ENCODE measurements at places on chromosomes 2 and 18. TPM values are rescaled to one million over a fixed set of nuclear protein-coding genes. Genes with fewer than 3 reads are reported as not detected.

Gene TBC1D8
- 51.4 TPM for total RNA-seq

DNA sequence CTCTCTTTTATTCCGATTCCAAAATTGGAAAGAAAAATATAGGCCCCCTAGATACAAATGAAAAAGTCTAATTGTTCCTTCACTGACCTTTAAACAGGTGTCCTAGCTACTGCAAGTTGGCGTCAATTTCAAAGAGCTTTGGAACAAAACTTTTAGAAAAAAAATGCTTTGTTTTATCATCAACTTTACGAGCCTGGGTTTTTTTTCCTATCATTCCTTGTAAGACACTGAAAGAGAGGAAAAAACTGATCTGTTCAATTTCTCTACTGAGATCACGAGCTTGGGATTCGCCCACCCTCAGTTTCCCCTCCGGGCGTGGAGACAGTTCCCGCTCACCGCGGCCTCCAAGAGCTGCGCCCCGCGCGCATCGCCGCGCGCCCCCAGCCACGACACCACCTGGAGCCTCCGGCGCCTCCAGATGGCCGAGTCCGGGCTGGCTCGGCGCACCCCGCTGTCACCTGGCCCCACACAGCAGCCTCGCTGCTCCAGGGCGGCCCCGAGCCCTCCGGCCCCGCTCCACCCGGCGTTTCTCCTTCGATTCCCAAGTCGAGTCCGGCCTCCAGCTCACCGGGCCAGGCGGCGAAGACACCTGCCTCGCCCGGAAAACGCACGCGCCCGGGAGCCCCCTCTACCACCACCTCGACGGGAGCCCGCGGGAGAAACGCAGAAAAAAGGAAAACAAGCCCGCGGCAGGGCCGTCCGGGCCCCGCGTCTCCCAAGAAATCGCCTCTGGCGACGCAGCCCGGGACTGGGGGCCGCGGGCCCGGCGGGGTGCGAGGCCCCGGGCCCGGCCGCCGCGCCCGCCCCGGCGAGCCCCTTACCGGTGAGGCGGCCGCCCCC lies 656 bp downstream of the TBC1D8 start:
- DNase-seq: peak; percentile 55

GRCh38 chr2:219641390-219642068 lies 14.1 kb downstream of the SLC4A3 start:
- no peak for DNase-seq

DNA sequence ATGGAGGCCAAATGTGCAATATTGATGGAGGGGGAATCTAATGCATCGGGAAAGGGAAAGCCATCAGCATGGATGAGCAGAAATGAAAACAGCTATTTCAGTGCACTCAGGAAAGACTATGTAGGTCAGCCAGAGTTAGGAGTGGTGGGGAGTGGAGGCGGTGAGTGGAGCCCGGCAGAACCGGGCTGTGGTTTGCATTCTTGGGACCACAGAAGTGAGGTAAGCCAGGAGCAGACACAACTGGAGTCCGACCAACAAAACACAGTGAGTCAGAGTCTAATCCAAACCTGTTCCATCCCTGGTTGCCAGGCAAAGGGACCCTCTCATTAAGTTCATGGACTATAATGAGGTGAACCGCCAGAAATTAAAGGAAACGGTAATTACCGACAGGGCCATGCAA lies 61.1 kb upstream of the RAB12 start:
- DNase-seq: no peak

Gene UGT1A1
- total RNA-seq: not detected

Gene TOGARAM2
- 42.8 TPM for total RNA-seq

Gene MEMO1
- total RNA-seq: 43.8 TPM

DNA sequence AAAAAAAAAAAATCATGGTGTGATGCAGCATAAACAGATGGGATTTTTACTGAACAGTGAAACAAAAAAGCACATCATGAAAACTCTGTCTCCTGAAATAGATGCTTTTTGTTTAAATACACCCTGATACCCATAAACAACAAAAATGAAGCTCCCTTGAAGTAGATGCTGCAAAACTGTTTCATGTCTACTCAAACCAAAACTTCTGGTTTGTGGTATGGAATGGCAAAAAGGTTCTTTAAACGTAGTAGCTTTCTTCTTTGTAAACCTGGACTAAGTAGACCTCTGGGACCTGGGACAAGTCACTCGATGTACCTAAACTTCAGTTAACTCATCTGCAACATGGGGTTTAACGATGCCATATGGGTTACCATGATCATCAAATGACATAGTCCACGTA lies 64.4 kb upstream of the RAPH1 start:
- DNase-seq: no peak

Gene USP40
- total RNA-seq: 18.0 TPM

DNA sequence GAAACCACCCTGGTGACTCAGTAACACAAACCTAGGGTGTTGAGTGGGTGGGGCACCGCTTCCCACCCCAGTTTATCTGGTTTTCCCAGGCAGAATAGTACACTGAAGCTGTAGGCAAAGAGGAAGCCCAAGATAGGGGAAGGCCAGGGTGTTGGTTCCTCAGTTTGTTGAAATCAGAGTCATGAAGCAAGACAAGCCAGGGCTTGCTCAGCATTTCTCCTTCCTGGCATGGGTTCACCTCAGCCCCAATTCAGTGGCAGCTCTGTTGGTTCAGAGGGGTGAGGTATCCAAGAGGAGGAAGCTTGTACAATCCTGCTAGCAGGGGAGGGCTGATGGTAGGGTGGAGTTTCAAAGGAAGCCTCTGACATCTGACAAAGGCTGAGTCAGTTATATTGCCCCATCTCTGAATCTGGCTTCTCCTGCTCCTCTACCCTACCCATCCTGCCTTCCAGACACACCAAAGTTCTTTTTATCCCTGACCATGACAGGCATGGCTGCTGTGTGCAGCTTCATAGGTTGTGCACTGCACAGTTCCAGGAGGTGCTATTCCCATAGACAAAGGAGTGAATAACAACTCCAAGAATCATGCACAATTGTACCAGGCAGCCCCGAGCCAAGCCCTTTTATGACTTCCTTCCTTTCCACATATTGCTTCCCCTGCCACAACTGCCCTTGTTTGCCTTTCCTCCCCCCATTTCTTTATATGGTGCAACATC lies 24.9 kb upstream of the RAB10 start:
- DNase-seq: peak; percentile 65

Data from Right ventricle myocardium superior (tissue), 1 donor.